Activated CD4-positive, alpha-beta T cell treated with anti-CD3 and anti-CD28 coated beads, Interleukin-10, Interleukin-2, amounts not matched to agents 100 ng/mL and 50 ng/mL, durations not matched to agents 16 hours and 8 hours (primary cell): ENCODE measurements at places on chromosomes 7 and 10.

- peak; percentile 25 for DNase-seq
Observed at GRCh38 chr10:110273474-110273873, 31.2 kb downstream of the SMNDC1 start.

- no peak for DNase-seq
Observed at GRCh38 chr7:156088115-156088514, 275.9 kb upstream of the SHH start.

DNA sequence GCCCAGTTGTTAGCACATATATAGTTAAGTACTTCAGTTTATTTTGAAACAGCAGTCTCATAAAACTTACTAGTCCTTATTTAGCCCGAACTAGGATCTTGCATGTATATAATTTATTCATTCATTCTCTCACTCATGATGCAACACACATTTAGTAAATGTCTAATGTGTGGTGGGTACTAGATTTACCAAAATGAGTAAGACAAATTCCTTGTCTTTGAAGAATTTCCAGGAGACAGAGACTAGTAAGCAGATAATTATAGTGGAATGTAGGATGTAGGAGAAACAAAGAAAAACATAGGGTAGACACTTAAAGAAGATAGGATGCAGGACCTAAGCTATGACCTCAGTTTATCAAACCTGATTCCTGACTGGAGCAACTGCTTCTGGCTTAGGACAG lies 120.2 kb upstream of the AMPH start:
- DNase-seq = no peak

DNA sequence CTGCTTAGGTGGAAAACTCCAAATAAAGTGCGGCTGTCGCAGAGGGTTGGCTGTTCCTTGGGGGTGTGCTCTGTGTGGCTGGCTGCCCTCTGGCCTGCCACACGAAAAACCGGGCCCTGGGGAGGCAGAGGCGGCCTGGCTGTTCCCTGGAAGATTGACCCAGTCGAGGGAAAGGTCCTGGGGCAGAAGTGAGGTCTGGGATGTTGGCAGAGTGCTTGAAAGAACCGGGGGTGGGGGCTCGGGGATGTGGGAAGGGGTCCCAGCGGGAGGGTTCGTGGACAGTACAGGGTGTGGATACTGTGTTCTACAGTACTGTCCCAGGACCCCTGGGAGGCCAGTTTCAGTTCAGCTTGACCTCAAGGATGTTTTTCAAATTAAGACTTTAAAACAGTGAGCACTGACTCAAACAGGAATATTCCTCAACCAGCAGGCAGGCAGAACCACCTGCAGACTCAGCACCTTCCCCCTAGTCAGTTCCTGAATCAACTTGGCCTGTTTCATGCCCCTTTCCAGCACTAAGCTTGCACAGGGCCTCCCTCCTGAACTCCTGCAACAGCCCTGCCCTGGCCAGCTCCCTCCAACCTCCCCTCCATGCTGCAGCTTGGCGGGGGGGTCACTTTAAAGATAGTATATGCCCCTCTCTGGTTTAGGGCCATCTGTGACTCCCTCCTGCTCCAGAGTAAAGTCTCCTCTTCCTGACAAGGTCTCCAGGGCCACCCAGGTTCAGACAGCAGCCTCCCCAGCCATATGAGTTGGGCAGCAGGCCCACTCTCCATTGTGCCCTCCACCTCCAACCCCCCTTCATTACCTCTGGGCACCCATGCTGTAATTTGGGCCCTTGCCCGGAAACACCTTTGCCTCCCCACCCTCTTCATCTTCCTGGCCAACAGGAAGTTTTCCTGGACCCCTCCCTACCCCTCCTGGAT lies 3.2 kb upstream of the ATP6V1F start:
- DNase-seq = no peak

DNA sequence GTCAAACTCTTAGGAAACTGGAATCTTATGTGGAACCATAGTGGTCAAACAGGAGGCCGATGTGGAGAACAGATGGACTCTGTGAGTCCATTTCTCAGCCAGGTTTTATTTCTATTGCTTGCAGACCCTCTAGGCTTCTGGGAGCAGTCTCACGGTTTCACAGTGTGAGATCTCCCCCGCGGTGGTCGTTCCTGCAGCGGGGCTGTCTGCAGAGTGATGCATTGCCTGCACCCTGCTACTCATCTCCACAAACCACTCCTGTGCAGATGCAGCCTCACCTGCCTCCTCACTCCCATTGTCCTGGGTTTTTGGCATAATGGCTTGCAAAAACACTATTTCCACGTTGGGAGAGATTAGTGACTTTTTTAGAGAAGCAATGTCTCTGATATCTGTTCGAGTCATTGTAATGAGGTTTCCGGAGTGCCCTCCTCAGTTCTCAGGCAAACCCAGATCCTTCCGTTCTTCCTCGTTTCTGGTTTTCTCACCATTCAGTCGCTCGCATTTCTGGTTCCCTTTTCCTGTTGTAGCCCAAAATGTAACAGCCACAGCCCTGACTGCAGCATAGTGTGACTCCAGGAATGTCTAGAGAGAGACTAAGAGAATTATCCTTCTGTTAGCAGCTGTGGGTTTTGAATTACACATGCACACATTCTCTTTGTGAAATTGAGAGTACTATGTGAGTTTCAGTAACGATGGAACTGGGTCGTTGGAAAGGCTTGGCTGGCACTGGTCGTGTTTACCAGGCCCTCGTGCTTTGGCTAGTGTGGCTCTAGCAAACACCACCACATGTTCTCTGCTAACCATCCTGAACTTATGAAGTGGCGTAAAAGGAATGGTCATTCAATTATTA lies 30.2 kb downstream of the ACADSB start:
- no peak for DNase-seq

GRCh38 chr7:133812877-133813276 lies 314.3 kb upstream of the LRGUK start:
- DNase-seq = no peak

DNA sequence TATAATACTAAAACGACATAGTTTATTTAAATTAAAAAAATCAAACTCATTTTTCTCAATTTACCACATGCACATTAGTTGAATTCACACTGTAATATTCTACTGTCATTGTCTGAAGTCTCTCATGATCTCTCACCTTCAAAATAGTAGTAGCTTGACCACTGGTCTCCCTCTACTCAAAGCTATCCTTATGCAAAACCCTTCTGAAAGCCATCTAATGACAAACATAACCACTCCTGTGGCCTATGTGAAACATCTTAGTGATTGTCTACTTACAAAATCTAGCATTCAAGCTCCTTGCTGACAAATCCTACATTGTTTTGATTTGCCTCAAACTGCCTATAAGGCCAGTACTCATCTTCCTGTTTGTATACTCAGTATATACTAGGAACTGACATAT lies 606.0 kb upstream of the GHITM start:
- no peak for DNase-seq

DNA sequence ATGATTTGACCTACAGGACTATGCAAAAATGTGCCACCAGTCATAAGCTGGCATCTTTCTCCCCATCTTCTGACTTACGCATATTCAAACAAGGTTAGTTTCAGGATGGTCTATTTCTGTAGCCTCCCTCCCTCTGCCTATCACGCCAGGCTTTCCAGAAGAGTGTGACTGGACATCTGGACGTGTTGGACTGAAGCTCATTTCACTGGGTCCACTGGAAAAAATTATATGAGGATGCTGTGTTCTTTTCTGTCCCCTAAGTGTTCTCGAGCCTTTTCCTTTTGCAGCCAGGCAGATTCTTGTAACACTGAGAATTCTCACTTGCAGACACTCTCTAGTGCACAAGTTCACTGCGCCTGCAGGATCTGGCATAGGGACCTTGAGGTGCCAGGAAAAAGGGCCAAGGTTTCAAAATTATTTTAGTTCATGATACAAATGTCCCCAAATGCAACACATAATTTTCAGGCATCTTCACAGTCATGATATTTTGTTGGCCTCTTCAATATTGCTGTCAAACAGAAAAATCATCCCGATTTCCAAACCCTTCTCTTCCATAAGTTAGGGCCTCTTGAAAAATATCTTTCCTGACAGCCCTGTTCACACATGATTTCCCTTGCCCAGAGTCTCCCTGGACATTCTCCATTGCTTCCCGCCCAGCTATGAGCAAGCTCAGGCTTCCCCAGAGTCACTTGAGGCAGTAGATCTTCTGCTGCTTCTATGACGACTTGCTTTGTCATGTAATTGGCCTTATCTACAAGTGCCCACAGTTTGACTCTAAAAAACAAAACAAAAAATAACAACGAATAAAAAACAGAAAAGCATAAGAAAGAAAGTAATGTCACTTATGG lies 170.4 kb downstream of the BMPER start:
- no peak for DNase-seq

DNA sequence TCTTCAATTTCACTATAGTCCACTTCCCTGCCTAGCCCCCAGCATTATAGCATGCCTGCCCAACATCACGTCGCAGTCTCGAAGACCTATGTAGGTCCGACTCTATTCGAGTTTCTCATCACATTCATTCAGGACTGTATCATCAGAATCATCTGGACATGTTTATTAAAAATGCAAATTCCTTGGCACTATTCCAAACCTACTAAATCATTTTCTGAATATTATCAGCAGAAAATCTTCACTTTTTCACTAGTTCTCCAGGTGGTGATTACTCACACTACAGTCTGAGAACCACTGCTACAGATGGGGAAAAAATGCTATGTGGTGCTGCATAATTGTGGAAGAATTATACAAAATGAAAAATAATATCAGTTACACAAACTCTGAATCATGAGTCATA lies 29.3 kb upstream of the ETV1 start:
- no peak for DNase-seq

DNA sequence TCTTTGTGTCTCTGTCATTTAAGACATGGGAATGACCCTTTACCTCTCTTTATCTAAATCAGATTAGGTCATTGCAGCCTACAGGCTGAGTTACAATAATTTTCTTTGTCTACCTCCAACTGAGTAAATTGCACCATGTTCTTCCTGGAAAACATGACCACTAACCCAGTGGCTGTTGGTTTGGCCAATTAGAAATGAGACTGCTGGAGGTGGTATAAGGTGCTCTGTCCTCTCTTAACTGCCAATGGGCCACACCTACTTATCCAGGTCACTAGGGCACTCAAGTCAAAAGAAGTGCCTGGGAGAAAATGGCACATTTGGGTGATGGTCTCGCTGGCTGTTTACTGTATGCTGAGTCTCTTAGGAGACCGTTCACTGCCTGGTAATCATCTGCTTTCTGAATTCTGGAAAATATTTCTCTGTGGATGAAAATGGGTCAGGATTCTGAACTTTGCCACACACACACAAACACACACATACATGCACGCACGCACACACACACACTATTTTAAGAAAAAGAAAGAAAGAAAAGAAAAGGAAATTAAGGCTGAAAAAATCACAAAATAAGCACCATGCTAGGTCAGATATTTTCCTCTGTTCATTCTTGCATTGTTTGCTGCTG lies 16.4 kb downstream of the STAMBPL1 start:
- no peak for DNase-seq

- no peak for DNase-seq
Observed at GRCh38 chr7:47233996-47234395, 347.9 kb downstream of the TNS3 start.
